Muscle of back (tissue), 13 donors: ENCODE measurements at places on chromosomes 4 and X.

- DNase-seq = no peak
Observed at GRCh38 chrX:132044953-132045352, 21.9 kb downstream of the STK26 start.

DNA sequence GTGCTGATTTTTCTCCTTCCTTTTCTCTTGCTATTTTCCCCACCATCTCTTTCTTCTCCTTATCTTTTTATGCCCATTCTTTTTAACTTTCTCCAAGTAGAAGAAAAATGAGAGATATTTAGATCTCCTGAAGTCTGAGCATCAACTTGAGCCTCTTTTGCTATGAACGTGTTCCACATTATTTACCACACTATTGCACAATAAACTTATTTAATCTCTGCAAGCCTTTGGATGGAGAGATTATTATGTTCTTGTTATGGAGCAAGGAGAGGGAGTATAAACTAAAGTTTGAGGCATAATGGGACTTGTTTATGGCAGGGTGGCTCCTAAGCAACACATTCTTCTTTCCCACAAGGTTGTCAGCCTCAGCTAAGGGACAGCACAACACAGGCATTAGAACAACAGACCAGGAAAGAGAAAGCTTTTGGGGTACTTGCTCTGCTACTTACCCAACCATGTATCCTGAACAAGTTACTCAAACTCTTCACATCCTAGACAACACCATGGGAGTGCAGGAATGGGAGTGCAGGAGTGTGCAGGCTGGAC lies 365.5 kb upstream of the BOD1L1 start:
- DNase-seq = no peak

GRCh38 chr4:13701937-13702446 lies 74.5 kb upstream of the BOD1L1 start:
- no peak for DNase-seq

DNA sequence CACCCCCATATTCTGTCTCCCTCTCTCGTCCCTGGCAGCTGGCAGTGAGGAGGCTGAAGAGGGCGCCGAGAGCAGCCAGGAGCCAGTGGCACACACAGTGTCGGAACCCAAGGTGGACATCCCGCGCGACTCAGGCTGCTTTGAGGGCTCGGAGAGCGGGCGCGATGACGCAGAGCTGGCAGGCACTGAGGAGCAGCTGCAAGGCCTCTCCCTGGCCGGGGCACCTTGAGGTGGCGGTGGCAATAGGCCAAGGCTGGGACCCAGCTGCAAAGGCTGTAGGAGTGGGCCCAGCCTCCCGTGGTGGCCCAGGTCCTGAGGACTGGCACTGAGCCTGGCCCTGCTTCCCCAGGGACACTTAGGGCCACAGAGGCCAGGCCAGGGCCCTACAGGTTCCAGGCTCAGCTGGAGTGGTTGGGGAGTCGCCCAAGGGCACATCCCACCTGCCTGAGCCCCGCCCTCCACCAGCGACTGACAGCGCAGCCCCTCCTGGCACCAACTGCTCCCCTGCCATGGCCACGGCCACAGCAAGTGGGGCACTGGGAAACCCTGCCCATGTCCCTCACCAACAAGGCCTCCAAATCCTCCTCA lies 13.9 kb downstream of the SASH3 start:
- no peak for DNase-seq

DNA sequence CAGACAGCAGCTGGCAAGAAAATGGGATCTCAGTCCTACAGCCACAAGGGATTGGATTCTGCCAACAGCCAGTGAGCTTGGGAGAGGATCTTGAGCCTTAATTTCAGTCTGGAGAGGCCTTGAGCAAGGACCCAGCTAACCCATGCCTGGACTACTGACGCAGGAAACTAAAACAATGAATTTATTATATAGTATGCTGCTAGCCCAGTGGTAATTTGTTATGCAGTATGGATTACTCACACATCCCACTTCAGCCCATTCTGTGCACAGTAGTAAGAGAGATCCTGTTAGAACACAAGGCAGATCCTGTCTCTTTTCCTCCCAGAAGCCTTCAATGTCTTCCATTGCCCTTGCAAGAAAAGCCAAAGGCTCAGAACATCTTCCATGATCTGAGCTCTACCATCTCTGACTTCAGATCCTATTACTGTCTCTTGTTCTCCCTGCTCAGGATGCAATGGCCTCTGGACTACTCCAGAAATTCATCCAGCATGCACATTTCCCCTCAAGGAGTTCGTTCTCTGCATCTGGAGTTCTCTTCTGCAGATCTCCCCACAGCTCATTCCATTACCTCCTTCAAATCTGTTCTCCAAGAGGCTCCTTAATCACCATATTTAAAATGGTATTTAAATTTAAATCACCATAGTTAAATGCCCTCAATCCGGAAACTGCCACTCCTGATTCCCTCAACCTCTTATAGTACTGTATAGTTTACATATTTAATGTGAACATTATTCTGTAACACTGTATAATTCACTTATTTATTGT lies 27.6 kb downstream of the SMIM20 start:
- no peak for DNase-seq

DNA sequence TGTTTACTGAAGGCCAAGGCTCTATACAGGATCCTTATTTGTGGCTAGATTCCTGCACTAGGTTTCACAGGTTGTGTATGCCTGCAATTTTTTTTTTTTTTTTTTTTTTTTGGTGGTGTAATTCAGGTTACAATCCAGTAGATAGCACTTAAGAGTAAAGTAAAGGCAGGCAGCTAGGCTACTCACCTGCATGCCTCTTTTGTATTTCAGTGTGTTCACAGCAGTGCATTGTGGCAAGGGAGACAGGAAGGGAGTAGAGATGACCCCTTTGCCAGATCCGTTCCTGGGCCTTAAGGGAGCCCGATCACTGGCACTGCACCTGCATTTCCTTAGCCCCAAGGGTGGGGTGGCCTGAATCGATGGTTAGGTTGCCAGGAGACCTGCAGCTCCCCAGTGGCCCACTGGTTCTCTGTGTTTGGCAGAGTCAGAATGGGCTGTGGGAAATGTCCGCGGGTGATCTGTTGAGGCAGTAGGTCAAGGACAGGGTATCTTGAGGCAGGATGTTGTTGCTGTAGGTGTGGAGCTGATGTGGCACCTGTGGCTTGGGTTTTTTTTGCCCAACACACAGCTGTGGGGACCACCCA lies 374.9 kb upstream of the AADAT start:
- no peak for DNase-seq

DNA sequence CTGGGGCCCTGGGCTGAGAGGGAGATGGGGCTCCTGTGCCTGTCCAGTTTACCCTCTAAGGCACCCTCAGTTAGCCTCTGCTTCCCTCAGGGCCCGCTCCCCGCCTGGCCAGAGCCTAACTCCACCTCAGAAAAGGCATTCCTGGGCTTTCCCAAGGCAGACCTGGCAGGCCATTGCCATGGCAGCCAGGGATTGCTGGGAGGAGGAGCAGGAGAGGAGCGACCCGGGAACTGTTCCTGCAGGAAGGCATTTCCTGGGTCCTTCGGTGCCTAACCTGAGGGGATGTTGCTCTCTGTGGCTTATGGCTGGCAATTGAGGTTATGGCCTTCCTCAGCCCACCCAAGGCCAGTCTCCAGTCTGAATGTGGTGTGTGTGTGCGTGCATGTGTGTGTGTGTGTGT lies 131.3 kb downstream of the PJA1 start:
- no peak for DNase-seq

- DNase-seq = no peak
Observed at GRCh38 chr4:126230269-126230668, 915.5 kb downstream of the FAT4 start.

DNA sequence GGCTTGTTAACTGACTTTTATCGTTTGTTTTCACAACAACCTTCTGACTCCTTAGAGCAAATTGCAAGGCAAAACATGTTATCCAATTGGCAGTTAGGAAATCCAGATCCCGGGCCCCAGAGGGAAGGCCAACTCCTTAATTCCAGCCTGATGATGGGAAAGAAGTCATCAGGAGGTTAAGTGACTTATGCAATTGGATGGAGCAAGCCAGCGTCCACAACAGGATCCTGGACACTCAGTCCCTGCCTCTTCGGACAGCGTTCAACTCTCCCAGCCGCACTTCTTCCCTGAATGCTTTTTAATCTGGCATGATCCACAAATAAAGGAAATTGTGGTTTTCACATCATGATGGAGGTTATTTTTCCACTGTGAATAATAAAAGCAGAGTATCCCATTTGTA lies 310.1 kb downstream of the RAB28 start:
- DNase-seq = peak; percentile 81

DNA sequence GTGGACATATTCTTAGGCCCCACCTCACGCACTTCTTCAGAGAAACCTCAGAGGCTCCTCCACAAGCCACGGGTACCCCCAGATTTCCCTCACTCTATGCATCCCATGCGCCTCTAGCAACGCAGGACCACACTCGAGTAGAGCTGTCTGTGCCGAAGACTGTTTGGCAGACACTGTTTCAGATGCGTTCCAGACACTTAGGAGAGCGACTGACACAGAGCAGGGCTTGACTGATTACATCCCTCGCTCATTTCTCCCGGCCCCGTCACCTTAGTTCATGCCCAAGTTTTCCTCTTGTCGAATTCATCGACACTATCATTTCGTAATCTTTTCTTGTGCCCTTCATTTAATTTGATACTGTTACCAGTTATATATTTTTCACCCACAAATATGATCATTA lies 15.0 kb downstream of the SORBS2 start:
- no peak for DNase-seq

DNA sequence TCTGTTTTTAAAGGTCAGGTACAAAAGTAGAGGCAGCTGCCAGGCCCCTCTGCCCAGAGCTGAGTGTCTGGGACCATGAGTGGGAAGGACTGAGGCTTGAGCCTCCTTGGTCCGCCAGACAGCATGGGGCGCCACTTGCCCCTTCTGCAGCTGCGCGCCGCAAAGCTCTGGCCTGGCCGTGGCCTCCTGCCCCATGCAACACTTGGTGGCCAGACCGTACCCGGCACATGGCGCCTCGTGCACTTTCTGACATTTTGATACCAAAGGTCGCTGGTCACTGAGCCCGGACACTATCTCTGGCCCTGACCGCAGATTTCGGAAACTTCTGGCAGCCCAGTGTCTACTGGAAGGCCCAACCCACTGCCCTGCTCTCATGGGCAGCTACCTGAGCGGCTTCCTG lies 18.6 kb downstream of the CLTRN start:
- no peak for DNase-seq

GRCh38 chr4:37615059-37615719 lies 71.0 kb downstream of the RELL1 start:
- DNase-seq = no peak

DNA sequence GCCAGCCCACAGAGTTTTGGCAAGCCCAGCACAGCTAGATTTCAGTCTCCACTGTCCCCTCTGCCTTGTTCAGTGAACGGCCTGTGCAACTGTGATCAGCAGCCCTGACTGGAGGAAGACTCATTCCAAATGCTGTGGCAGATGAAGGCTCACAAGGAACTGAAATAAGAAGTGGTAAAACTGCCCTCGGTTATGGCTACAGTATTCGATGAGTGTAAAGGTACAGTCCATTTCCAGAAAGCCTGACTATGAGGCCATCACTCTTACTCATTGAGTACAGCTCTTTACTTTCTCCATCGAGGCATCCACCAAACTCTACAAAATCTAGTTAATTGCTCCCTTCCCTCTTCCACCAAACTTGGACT lies 69.1 kb downstream of the RHOH start:
- no peak for DNase-seq

GRCh38 chr4:77712675-77713074 lies 106.5 kb downstream of the CNOT6L start:
- DNase-seq = no peak

DNA sequence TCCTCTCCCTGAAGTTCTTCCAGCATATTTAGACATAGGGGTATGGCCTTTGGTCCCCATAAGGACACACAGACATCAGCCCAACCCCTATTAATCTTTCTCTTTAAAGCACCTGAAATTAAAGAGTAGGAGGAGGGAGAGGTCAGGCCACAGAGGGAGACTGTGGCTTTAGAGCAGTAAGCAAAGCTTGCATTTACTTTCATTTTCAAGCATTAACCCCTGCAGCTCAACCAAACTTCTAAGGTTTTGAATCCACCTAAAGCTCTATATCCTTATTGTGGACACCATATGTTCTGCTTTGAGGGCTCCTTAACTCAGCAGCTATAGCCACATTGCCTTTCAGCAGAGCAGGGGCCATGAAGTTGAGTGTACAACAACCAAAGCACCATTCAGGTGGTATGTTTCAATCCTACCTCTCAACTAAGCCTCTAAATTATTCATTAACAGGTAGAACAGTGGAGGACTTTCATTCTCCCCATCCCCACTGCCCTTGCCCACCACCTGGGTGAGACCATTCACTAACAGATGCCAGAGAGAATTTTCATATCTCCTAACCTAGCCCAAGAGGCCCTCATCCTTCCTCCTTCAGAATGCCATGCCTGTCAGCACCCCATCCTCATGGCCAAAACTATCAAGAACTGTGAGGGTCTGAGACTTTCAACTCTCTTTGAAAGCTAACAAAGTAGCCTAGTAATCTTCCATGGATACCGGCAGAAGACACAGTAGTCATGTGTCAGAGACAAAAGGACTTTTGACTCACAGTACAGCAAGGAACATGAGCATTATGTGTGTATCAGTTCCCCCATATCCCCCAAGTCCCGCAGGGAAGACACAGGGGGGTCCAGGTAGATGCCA lies 20.8 kb downstream of the LIN54 start:
- DNase-seq = peak; percentile 2

GRCh38 chrX:120485638-120486520 lies 16.8 kb upstream of the LAMP2 start:
- peak; percentile 87 for DNase-seq

GRCh38 chrX:132602701-132603100 lies 113.9 kb upstream of the MBNL3 start:
- DNase-seq = no peak

DNA sequence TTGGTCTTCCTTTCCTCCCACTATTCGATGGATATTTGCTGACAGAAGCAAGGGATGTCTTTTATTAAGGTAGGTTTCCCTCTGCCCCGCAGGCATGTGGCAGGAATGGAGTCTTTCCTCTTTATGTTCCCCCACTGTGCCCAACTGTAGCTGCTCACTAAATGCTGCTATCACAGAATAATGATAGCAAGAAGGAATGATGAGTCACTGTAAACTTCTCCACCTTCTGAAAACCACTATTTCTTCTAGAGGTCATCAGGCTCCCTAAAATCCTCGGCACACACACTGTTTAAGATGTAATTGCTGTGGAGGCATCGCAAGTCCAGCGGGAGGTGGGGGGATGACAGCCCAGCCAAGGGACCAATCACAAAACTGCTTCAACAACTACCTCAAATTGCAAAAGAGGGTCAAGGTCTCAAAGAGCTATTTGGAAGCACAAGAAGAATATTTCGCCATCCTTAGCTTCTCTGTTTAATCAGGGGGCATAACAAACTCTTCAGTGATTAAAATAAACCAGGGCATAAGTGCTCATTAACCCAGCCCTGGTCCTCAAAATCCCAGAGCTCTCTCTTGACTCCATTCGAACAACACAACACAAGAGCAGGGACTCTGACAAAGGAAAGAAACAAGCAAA lies 13.9 kb downstream of the QDPR start:
- DNase-seq = no peak

- no peak for DNase-seq
Observed at GRCh38 chr4:48227662-48228061, 42.0 kb downstream of the TEC start.

DNA sequence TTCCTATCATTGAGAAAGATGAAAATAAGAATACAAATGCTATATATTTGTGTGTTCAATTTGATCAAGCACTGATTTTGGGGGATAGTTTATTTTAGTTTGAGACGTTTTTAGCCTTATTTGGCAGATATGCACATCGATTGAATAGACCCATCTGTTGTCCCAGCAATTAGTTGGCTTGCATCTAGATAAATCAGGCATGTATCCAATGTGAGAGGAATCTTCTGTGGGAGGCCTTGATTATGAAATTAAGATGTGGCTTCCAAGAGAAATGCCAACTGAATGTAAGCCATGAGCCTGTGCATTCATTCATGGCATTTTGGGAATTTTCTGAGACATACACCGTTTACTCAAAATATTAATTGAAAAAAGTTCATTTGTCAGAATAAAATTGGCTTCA lies 623.1 kb downstream of the TECRL start:
- DNase-seq = no peak
